Activated CD8-positive, alpha-beta T cell treated with anti-CD3 and anti-CD28 coated beads for 36 hours (primary cell): ENCODE measurements at places on chromosomes 13 and 19. TPM values are rescaled to one million over a fixed set of nuclear protein-coding genes. Genes with fewer than 3 reads are reported as not detected.

The ATP13A1 gene
- total RNA-seq, result 52.4 TPM

The GFY gene
- total RNA-seq, result not detected

- no peak for DNase-seq
Measured at GRCh38 chr13:76792731-76793347, 93.4 kb downstream of the KCTD12 start.

DNA sequence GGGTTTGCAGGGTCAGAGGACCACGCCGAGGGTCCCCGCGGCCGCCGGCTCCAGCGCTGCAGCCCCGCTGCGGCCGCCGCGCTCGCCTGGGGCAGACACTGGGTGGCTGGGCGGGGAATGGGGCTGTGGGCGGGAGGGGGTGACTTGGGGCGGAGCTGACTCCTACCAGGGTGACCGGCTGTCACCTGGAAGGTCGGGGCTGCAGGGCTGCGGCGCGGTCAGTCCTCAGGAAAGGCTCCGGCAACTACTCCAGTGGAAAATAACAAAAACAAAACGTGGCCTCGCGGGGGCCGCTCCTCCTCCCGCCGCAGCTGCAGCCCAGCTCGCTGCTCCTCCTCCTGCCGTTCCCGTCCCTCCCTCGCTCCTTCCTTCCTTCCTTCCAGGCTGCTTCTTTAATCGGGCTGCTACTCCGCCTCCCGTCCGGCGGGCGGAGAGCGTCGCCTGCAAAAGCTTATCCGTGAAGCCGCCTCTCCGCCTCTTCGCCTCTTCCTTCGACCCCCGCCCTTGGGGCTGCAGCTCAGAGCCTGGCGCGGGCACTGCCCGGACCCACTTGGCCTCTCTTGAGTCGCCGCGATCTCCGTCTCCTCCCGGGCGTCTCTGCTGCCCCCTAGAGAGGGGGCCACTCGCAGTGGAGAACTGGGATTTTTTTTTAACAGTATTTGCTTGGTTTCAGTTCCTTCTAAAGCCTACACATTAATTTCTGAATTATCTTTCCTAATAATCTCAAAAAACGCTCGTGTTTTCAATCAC is at the start of gene TBC1D4:
Gene TBC1D4 (minus strand): TSS at position 100 of the 750 bp plus-strand sequence. CDS start 402 bp downstream, outside the sequence.
- DNase-seq, result peak; percentile 79

The GIPR gene
- total RNA-seq, result 5.9 TPM

DNA sequence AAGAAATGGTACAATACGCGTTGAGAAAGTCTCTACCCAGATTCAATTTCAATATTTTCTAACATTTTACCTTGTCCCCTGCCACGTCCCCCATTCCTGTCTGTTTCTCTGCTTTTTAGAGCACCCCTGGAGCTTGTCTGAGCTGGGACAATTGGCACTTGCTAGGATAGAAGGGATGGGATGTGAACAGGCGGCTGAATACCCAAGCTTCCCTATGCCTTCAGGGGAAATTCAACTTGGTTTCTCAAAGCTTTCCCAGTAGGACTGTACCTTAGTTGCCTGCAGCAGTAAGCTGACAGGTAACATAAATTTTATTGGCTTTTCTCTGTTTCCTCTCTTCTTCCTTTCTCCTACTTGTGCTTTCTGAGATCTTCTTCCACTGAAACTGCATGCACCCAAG is 1663.3 kb downstream of the EFNB2 start:
- no peak for DNase-seq

The ETFB gene
- 151 TPM for total RNA-seq

The ENOX1 gene
- 0.09 TPM for total RNA-seq

GRCh38 chr13:108686027-108686426 is 56.6 kb downstream of the MYO16 start:
- no peak for DNase-seq

The ZNF729 gene
- not detected for total RNA-seq

- no peak for DNase-seq
Measured at GRCh38 chr19:1474011-1474764, 4.8 kb downstream of the C19orf25 start.

DNA sequence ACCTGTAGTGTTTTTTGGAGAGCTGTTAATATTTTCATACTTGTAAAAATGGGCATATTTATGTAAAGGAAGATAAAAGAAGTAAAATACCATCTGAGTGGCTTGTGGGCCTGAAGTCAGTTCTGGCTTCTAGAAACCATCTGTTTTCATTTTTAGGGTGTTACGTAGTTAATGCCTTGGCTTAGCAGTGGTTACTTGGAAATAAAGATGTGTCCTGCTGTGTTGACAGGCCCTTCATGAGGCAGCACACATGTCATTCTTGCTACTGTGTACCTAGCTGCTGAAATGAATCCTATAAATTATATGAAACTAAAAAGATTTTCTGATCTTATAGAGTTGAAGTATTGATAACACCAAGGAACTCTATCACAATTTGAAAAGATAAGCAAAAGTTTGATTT is 16.0 kb downstream of the ILF3 start:
- DNase-seq, result no peak

DNA sequence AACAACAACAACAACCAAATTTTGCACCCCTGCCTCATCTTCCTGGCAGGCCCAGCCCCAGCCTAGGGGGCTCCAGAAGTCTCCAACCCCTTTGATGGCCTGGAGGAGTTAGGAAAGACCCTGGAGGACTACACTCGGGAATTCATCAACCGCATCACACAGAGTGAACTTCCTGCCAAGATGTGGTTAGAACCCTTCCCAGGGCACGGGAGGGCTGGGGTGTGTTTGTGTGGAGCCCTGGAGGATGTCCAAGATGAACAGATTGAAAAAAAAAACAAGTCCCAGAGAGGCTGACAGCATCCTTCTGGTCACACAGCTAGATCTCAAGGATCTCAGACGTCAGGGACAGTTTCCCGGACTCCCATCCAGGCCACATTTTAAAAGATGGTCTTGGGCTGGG is 13.3 kb downstream of the APOC1 start:
- no peak for DNase-seq

The ZNF850 gene
- total RNA-seq, result 11.7 TPM

DNA sequence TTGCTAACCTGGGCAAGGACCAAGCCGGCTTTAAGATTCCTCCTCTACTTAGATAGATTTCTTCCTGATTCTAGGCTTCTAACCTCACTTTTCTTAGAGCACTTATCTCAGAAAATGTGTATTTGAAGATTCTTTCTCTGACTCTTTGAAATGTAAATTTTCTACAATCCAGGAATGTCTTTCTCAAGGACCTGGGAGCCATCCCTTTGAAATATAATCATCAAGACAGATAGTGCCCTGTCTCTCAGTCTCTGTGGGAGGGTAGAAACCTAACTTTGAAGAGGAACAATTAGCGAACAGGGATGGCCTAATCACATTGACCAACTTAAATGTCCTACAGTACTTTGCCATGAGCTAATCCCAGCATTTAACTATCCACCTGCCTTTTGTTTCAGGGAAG is 1646.0 kb downstream of the PCDH9 start:
- DNase-seq, result no peak

- peak; percentile 40 for DNase-seq
Measured at GRCh38 chr13:40792284-40793051, 3.1 kb downstream of the SLC25A15 start.

- DNase-seq, result no peak
Measured at GRCh38 chr13:67635754-67636153, 405.6 kb upstream of the PCDH9 start.

DNA sequence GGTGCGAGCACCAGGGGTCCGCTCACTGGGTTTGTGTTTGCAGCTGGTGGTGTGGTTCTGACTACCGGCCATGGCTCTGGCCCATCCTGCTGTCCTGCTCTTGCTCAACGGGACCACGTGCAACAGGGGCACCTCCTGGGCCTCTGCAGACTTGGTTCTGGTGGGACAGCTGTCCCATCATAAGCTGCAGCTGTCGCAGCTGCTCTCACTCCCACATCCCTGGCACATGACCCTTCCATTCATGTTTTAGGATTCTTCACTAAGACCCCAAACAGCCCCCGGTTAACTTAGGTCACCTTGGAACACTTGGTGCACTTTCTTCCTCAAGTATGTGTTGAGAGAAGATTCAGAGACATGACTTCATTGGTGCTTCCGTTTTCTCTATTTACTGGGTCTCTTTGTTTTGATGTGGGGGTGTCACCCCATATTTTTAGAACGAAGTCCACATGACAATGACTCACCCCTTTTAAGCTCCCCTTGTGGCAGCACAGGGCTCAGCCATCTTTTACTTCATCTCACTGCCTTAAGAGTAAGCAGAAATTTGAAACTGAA is 68.4 kb upstream of the ARHGEF7 start:
- DNase-seq, result no peak

The FCGBP gene
- 6.9 TPM for total RNA-seq

DNA sequence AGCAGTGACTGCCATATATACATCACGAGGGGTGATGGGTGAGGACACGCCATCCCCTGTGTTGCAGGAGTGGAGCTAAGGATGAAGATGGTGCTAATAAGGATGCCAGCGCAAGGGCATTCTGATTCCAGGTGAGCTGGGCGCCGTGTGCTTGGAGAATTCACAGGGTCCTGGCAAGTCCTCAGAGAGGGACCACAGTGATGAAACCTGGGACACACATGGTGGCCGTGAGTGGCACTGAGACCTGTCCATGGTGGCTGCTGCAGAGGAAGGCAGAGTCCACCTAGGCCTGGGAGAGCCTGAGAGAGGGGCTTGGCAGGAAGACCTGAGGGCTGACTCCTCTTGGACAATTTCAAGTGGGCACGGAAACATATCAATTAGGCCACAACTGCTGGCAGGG is 65.2 kb downstream of the RFX2 start:
- no peak for DNase-seq

The PBX4 gene
- 13.8 TPM for total RNA-seq

The CEACAM4 gene
- total RNA-seq, result not detected

DNA sequence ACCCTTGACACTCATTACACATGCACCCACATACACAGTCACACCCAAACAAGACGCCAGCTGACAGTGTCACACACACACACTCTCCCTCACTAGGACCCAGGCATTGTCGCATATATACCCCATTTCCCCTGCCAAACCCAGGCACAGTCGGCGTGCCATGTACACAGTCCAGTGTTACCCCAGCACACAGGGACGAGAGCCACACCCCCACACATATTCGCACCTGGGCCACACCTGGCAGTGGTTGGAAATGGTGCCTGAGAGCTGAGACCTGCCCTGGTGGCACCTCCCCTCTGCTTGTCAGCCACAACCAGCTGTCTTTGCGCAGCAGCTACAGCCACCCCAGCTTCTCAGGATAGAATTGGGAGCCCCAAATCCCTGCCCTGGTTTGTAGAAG is 9.0 kb downstream of the NFIX start:
- DNase-seq, result no peak

The NLRP4 gene
- not detected for total RNA-seq

The ZNF528 gene
- 8.3 TPM for total RNA-seq

The ZNF497 gene
- total RNA-seq, result 1.6 TPM

The SCN1B gene
- 0.63 TPM for total RNA-seq

The CLPTM1 gene
- total RNA-seq, result 38.6 TPM

DNA sequence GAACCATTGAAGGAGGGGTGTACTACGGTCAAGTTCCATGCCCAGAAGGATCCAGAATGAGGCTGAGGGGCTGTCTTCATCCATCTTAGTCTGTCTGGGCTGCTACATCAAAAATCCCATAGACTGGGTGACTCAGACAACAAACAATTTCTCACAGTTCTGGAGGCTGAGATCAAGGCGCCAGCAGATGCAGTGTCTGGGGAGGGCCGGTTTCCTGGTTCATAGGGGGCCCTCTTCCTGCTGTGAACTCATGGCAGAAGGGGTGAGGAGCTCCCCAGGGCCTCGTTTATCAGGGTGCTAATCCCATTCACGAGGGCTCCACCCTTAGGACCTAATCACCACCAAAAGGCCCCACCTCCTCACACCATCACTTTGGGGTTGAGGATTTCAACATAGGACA is 14.7 kb upstream of the KCTD15 start:
- DNase-seq, result no peak

GRCh38 chr13:34522808-34523207 is 419.3 kb upstream of the NBEA start:
- DNase-seq, result no peak

DNA sequence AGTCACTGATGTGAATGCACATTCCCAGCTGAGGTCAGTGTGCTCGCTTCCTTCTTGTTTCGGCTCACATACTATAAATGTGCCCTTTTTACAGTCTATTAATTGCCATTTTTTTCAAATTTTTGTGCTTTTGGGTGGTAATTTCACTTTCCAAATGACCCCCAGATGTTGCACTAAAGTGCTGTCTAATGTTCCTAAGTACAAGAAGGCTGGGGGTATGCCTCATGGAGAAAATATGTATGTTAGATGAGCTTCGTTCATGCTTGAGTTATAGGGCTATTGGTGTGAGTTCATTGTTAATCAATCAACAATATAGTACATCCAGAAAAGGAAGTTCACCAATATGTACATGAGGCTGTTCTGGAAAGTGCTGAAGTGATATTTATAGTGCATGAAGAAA is 84.7 kb downstream of the KL start:
- no peak for DNase-seq

DNA sequence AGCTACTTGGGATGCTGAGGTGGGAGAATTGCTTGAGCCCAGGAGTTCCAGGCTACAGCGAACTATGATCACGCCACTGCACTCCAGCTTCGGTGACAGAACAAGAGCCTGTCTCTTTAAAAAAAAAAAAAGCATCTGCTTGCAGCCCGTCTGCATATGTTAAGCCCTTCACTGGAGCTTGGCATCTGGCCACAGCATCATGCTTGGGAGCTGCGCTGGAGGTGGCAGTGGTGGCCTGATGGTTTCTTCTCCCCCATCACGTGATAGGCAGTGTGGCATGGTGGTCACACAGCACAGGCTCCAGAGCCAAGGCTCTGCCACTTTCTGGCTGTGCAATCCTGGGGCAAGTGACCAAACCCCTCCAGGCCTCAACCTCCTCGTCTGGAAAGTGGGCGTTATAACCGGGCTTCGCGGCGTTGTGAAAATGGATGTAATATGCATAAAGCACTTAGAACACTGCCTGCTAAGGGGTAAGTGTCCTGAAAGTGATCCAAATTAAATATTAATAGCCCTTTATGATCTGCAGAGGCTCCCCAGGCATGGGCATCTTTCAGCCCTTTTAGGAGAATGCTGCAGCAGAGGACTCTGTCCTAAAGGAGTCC is 24.4 kb downstream of the MARK4 start:
- no peak for DNase-seq

The MISP3 gene
- 1.4 TPM for total RNA-seq

- peak; percentile 21 for DNase-seq
Measured at GRCh38 chr19:45200568-45200967, 22.0 kb downstream of the BLOC1S3 start.

DNA sequence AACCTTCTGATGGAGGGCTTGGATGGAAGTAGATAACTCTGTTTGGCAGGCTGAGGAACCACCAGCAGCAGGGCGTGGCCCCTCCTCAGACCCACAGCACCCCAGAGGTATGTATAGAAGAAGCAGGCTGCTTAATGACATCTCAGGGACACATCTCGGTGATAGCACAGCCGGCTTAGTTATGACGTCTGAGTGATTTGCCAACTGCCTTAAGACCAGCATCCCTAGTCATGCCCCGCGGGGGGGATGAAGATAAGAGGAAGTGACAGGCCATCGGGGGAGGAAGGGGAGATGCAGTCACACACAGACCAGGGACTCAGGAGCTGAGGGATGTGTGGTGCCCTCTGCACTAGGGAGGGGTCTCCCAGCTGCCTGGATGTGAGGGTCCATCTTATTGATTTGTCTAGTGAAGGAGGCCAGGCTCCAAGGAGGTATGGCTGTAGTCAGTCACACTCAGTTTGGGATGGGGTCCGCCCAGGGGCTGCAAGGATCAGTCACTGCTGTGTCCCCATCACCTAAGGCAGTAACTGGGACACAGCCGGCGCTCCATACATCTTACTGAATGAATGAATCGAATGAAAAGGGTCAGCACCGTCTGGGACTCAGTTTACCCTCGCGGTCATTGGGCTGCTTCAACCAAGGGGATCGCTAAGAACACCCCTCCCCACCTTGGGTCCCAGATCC is 19.2 kb upstream of the ERCC1 start:
- DNase-seq, result peak; percentile 68

The MEGF8 gene
- total RNA-seq, result 8.0 TPM

- no peak for DNase-seq
Measured at GRCh38 chr13:51006067-51006845, 96.7 kb downstream of the RNASEH2B start.
